ENCODE measurements at places on chromosomes 1 and 21.
A peak's percentile ranks its signal among the peaks of the same experiment; 100 is the strongest.

- no peak for DNase-seq
These were observed 2.3 kb downstream of the TNNT2 start for GRCh38 chr1:201375169-201375568.

DNA sequence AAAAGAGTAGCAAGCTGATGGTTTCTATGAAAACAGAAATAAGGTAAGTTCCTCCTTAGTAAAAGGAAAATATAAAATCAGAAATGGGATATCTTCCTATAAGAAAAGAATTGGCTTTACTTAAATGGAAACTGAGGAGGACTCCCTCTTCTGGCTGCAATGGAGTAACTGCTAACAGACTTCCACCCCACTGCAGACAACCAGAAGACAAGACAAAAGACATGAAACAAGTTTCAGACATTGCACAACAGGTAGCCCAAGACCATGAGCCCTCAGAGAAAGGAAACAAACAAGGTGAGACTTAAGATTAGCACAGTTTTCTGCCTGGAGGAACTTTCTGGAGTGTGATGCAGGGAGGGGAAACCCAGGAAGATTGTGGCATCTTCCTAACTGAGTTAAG is 17.0 kb upstream of the OLFML2B start:
- no peak for DNase-seq

DNA sequence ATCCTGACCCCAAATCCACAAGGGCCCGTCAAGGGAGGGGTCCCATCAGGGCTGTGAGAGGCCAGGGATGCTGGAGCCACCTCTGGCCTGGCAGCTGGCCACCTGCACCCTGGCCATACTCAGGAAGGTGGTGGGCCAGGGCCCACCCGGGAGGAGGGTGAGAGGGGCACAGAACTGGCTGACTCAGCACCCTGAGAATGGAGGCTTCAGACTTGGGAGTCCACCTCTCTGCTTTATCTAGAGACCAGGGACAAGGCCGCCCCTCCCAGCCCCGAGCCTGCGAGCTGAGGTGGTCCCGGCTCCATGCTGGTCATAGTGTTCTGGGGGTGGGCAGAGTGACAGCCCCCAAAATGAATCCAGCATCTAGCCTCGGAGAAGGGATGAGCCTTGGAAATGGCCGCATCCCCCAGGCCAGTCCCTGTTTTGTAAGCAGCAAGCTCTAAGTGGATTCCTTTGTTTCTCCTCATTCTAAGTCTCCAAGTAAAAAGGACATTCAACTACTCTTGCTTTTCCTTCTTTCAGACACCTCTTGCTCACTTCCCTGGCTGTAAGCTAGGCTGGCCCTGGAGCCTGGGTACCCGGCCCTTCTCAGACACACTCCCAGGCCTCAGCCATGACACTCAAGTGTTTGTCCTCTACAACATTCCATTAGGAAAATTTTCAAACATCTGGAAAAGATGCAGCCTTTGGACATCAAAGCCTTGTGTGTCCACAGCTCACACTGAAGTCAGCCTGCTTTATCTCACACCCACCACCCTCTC is 12.3 kb downstream of the WNT3A start:
- DNase-seq: no peak

- DNase-seq: no peak
These were observed 330.4 kb upstream of the DEPDC1 start for GRCh38 chr1:68827261-68827660.

- DNase-seq: no peak
These were observed 2.3 kb downstream of the COX20 start for GRCh38 chr1:244837597-244838258.

DNA sequence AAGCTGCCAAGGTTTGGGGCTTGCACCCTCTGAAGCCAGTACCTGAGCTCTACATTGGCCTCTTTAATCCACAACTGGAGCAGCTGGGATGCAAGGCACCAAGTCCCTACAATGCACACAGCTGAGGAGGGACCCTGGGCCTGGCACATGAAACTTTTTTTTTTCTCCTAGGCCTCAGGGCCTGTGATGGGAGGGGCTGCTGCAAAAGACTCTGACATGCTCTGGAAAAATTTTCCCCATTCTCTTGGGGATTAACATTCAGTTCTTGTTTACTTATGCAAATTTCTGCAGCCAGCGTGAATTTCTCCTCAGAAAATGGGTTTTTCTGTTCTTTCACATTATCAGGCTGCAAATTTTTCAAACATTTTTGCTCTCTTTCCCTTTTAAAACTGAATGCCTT is 1072.2 kb downstream of the BRINP3 start:
- DNase-seq: no peak

DNA sequence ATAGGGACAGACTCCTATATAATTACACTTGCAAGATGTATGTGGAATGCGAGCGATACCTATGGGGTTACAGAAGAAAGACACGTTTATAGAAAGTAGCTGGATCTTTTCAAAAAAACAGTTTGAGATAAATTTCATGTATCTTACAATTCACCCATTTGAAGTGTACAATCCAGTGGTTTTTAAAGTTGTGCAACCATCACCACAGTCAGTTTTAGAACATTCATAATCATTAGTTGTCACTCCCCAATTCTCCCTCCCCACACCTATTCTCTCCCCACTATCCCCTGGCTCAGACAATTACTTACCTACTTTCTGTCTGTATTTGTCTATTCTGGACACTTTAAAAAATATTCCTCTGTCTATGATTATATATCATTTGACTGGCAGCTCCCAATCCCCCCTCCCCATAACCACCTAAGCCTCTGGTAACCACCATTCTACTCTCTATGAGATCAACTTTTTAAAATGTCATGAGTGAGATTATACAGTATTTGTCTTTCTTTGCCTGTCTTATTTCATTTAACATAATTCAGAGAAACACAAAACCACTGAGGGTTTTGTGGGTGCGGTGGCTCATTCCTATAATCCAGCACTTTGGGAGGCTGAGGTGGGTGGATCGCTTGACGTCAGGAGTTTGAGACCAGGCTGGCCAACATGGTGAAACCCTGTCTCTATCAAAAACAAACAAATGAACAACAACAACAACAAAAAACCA is 39.1 kb downstream of the MRPS6 start:
- DNase-seq: no peak

GRCh38 chr1:38332649-38333310 is 286.2 kb upstream of the POU3F1 start:
- no peak for DNase-seq

GRCh38 chr1:161330346-161330745 is 16.2 kb downstream of the SDHC start:
- DNase-seq: no peak

DNA sequence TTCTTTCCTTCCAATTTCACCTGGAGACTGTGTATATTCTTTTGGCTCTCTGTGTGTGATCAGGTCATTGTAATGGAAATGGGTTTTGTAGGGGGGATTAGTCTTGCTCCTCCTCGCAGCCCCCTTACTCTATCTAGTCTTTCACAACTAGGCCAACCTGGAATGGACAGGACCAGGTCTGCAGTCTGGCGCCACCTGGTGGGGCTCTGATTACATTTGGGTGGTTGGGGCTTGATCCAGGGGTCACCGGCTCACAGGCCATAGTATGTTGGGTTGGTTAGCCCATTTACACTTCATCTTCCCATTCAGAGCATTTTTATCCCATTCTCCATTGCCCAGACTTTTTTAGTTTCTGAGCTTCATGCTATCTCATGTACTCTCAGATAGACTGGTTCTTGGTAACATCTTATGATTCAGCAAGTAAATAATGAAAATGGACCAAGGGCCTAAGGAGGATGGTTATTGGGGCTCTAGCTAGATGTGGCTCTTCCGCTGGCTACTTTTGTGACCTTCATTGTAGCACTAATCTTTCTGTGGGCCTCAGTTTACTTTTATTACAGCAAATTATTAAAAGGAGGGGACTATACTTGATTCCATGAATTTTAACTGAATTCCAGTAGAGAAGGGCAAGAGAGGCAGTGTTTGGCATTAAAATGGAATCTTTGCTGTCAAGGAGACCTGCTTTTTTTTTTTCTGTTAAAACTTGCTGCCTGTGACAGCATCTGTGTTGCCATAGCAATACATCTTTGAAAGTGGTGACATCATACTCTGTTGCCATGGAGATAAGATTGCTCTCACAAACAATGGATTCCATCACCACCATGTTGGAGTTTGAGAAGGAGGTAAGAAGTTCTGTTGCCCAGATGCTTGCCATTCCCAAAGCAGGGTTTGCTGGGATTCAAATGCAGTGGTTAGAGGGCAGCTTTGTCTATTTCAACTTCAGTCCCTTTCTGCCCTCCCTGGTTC is 150.1 kb downstream of the PLXNA2 start:
- peak; percentile 27 for DNase-seq

- DNase-seq: no peak
These were observed 1329.5 kb upstream of the B3GALT2 start for GRCh38 chr1:194515916-194516315.

- DNase-seq: no peak
These were observed 72.3 kb downstream of the RUSC1 start for GRCh38 chr1:155392898-155393411.

- no peak for DNase-seq
These were observed 8.6 kb upstream of the NTNG1 start for GRCh38 chr1:107132195-107132594.

DNA sequence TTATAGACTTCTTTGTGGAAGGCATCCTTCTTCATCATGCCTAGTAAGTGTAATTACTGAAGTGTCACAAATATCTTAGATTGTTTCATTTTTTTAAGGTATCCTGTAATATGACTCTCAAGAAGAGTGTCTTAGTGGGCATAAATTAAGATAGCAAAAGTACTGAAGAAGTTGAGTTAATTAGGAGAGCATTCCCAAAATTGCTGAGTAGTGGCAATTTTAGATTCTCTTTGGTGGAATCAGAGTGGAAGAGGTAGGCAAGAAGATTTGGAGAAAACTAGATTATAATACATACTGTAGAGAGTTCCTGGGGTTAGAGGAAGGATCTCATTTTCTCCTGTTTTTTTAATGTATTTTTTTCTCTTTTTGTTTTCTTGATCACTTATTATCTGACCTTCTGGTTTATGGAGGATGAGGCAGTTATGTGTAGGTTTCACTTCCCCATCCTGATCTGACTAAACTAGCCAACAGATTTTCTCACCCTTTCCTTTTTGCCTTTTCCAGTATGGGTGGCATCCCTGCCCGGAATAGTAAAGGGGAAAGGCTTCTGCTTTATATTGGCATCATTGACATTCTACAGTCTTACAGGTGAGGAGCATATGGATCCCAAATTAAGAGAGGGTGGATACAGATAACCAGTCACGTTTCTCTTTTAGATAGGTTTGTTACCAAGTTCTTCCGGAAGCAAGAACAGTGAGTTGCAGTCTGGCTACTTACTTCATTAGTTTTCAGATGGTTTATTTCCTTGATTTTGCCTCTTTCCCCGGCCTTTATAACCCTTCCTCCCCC is 16.7 kb upstream of the PSMD4 start:
- DNase-seq: no peak

All from T-helper 9 cell (primary cell).